ENCODE measurements at places on chromosomes 5 and 9.

DNA sequence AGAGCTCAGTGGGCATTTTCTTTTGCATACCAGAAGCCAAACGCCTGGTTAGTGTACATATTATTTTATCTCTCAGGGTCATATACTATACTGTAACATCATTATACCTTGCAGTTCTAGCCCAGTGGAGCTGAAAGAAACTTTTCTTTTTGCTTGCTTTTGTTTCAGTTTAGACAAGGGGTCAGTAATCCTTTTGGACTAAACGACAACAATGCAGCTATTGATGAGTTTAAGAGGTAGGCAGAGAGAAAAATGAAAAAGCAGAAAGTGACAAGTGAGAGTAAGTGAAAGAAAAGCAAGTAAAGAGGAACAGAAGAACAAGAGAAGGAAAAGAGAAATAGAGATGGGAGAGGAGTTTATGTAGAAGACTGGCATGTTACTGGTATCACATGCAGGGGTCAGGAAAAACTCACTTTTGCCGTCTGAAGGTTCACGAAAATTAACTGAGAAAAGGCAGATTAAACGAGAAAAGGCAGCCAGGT is 47.4 kb upstream of the TENT2 start:
- no peak for DNase-seq

- DNase-seq = no peak
These were observed 28.0 kb upstream of the SH3RF2 start for GRCh38 chr5:145908206-145908960.

- no peak for DNase-seq
These were observed 51.8 kb downstream of the EHMT1 start for GRCh38 chr9:137670391-137671195.

DNA sequence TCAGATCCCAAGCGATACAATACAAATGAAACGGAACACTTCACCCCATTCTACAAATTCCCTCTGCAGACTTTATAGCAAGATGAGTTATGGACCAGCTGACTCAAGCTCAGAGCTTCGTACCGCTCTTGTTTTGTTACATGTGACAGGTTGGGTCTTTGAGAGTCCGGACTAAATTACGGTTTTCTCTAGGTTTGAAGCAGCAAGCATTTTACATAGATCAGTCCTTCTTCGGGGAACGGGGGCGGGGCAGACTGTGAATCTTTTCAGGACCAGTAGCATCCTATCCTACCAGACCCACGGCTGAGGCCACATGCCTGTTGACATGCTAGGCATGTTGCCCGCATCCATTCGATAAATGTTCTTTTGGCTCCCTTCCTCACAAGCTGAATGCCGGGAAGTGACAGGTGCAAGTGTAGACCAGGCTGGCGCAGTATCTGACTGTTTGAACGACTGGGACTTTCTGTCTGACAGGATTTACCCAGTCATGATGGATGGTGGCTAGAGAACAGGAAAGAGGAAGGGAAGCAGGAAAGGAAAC is 811.0 kb upstream of the GRAMD2B start:
- DNase-seq = no peak

- no peak for DNase-seq
These were observed 43.4 kb upstream of the BICD2 start for GRCh38 chr9:92807757-92808725.

GRCh38 chr5:137095597-137095996 is 403.5 kb downstream of the SPOCK1 start:
- no peak for DNase-seq
